ENCODE measurements at places on chromosomes 4 and X.

GRCh38 chrX:120672841-120673530 is 43.1 kb upstream of the C1GALT1C1 start:
- no peak for DNase-seq

DNA sequence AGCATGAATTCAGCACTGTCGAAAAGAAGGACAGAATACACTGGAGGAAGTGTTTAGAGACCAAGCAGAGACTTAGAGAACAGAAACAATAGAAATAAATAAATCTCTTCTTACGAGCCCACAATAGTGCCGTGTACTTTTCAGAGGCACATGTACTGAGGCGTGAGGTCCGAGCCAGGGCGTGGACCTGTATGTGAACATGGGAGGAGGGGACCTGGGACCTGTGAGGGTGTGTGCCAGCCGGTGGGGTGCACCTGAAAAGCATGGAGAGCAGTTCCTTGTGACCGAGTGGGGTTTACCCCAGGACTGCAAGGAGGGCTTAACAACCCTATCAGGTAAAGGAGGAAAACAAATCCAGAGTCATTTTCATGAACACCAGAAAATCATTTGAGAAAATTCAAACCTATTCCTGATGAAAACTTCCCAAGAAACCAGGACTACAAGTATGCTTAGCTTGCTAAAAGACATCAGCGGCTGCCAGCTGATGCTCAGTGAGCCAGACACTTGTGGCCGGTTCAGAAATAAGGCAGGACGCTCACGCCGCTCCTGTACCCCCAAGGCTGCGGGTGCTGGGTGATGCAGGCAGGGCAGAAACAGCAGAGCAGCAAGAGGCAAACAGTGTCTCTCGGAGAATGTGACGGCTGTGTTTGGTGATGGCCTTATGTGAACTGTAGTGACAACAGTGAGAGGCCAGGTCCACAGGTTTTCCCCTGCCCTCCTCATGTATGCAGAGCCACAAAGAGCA is 37.1 kb downstream of the NELFA start:
- no peak for DNase-seq

GRCh38 chrX:10296576-10296975 is 139.8 kb downstream of the CLCN4 start:
- DNase-seq, result no peak

GRCh38 chr4:80192937-80193336 is 4.4 kb upstream of the PRDM8 start:
- DNase-seq, result no peak

DNA sequence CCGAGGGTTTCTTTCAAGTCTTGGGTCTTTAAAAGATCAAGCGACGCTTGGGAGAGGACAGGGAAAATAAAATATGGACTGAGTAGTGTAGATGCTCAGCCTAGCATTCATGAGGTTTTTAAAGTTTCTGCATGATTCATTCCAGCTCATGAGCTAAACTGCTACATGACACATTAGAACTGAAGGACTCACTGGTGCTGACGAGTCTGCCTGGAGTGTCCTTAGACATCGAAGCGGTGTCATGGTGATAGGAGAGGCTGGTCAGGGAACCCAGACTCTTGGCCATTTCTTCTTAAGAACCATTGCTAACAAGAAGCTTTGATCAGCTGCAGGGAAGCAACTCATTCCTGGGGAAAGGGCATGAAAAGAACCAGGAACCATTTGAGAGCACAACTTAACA is 158.6 kb downstream of the TRIML1 start:
- DNase-seq, result no peak

DNA sequence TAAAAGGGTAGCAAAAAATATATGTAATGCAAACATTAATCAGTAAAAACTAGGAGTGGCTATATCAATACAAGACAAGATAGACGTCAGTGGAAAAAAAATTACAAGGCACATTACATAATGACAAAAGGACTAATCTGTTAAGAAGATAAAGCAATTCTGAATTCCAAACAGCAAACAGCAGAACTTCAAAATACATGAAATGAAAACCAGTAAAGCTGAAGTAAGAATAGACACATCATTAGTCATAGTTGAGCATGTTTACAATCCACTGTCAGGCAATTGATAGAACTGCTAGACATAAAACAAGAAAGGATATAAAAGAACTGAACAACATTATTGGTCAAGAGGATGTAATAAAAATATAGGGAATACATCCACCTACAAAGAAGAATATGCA is 12.2 kb downstream of the SULT1B1 start:
- no peak for DNase-seq

- peak; percentile 63 for DNase-seq
Measured at GRCh38 chr4:140049024-140049848, 104.7 kb downstream of the MAML3 start.

DNA sequence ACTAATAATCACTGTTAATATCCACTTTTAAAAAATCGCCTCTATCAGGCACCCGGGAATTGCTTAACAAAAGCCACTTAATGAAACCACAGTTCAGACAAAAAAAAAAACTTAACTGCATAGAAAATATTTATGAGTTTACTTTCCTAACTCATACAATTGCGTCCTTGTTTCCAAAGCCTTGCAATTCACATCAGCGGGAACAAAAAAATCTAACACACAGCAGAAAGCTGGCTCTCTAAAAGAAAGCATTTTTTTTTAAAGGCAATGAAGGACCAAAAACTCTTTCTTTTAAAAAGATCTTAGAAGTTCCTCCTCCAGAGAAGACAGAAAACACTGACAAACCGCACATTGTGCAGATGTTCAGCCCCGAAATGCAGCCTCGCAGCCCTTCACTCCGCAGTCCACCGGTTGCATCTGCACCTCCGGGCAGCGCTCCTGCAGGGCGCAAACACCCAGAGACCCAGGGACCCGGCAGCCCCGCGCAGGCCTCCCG is 812 bp downstream of the FAT1 start:
- no peak for DNase-seq

GRCh38 chr4:17490575-17491059 is 21.3 kb downstream of the QDPR start:
- DNase-seq, result no peak
